ENCODE measurements at places on chromosomes 7 and 10. TPM values are rescaled to one million over a fixed set of nuclear protein-coding genes. Genes with fewer than 3 reads are reported as not detected.

DNA sequence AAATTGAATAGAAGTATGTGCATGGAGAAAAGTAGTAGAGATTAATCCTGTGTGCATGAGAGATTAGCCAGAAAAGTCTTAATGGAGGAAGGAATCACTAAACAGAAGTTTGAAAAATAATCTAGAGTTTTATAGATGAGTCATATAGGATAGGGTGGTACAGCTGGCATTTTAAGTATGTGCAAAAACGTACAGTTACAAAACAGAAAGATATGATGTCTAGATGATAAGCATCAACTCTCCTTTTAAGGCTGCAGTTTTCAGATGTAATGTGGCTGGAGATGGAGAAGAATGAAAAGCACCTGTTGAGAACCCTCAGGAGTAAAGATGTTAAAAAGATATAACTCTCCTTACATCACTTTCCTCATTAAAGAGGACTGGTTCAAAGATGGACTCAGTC lies 271.3 kb downstream of the STK31 start:
- DNase-seq, result no peak

DNA sequence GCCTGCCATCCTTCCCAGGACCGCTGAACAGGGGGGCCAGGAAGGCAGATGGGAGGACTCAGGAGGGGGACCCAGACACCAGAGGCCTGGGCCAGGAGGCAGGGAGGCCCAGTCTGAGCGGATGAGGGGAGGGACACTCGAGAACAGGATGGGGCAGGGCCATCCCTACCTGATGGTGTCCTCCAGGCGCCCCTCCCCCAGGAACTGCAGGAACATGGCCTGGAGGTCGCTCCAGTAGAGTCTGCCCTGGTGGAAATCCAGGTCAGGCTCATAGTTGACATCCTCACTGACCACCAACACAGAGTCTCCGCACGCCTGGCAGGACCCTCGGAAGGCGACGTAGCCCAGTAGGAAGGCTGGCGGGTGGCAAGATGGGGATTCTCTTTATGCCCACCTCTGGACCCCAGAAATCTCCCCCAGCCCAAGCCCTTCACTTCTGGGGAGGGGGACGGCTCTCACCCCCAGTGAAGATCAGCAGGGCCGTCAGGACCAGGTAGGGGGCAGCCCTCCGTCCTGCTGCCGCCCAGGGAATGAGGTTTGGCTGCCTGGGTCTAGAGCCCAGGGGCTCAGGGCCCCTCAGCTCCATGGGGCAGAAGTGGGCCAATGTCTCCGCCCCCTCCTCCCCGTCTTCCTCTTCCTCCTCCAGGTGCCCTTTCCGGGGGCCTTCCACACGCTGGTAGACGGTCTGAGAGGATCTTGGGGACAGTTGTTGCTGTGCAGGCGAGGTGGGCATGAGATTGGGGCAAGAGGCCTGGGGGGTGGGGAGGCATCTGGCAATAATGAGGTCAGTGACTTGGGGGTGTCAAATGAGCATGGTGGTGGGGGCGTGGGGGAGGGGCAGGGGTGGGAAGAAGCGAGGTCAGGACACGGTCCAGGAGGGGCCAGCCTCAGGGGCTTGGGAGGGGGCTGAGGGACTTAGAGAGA lies 573 bp downstream of the TFR2 start:
- no peak for DNase-seq

DNA sequence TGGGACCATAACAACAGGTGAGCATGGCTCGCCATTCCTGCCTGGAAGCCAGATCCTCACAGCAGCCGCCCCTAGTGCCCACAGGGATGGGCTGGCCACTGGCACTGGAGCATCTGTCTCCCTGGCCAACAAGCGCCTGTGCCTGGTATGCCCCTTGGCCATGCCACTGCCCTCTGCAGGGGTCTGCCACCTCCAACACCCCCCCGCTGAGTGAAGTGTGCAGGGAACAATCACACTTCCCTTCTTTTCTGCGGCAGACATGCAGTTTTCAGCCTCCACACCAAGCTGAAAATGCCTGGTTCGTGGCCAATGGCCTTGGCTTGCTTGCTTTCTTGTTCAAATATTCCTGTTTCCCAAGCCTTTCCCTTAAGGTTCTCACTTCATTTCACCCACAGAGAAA lies 50.7 kb downstream of the HSPA12A start:
- no peak for DNase-seq

GRCh38 chr10:133375357-133376115 lies 2.4 kb upstream of the ECHS1 start:
- DNase-seq, result no peak

GRCh38 chr10:122795924-122796323 lies 49.7 kb downstream of the CUZD1 start:
- DNase-seq, result no peak

GRCh38 chr10:85927952-85928665 lies 438.5 kb downstream of the GRID1 start:
- DNase-seq, result no peak

DNA sequence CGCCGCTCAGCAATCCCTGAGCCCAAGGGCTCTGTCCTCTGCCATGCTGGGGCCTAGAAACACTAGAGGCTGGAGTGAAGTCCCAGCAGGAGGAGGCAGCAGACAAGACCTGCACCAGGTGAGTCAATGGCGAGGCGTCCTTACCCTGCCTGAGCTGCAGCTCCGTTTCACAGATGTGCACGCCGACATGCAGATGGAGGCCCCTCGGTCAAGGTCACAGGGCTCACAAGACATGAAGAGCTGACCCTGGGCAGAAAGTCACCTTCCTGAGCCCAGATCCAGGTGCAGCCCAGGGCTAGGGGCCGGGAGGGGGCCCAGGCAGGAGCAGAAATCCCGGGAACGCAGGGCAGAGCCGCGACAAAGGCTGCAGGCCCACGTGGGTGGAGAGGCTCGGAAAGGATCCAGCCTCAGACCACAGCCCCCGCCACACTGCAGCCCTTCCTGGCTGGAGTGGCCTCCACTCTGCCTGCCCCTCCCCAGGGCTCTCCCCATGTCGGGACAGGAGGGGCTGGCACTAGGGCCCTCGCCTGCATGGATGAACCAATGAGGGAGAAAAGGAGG lies 23.8 kb downstream of the PDGFA start:
- no peak for DNase-seq

GRCh38 chr7:67348171-67348570 lies 351.5 kb downstream of the TYW1 start:
- DNase-seq, result no peak

DNA sequence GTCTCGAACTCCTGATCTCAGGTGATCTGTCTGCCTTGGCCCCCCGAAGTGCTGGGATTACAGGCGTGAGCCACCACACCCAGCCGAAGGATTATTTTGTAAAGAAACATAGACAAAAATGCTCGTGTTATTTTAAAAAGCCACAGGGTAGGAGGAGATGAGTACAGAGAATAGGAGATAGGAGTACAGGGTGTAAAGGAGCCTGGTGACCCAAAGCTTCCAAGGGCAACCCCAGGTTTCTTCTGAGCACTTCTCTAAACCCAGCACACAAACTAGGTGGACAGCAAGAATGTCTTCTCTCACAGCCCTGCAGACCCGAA lies 54.7 kb downstream of the ZNF467 start:
- no peak for DNase-seq

GRCh38 chr10:114073395-114074186 lies 29.9 kb downstream of the ADRB1 start:
- no peak for DNase-seq

GRCh38 chr7:38801786-38802185 lies 107.2 kb downstream of the VPS41 start:
- no peak for DNase-seq

DNA sequence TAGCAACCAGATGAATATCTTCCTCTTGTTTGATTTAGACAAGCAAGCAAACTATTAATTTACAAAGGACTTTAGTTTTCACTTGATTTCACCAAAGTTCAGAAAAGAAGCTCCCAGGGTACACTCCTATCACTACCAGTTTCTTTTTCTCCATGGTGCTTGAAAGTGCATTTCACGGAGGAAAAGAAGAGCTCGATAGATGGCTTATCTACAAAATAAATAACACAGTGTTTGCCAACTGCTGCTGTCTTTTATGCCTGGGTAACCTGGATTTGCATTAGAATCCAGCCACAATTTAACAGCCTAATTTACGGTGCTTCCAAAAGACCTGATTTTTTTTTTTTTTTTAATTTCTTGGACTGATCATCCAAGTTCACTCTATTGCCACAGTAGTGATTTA lies 275.7 kb downstream of the GPR37 start:
- DNase-seq, result no peak

DNA sequence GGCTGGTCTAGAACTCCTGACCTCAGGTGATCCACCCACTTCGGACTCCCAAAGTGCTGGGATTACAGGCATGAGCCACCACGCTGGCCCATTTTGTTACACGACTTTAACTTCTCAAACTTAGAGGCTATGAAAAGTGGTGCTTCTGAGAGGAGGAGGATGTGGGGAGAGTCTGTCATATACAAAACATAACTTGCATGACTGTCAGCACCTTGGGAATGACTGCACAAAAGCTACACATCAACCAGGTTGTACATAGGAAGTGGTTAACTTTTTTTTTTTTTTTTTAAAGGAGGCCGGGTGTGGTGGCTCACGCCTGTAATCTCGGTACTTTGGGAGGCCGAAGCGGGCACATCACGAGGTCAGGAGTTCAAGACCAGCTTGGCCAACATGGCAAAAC lies 43.4 kb upstream of the GSDME start:
- no peak for DNase-seq

DNA sequence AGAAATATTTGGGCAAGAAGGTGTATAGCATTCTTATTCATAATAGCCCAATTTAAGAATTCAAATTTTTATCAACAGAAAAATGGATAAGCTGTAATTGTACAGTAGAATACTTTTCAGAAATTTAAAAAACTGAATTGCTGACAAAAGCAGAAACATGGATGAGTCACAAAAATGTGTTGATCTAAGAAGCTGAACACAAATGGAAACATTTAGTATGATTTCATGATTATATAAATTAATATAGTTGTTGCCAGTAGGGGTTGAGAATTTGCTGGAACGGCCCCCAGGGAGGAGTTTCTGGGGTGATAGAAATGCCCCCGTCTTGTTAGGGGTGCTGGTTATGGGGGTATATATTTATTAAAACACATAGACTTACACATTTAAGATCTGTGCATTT lies 179.1 kb downstream of the KLF6 start:
- no peak for DNase-seq

DNA sequence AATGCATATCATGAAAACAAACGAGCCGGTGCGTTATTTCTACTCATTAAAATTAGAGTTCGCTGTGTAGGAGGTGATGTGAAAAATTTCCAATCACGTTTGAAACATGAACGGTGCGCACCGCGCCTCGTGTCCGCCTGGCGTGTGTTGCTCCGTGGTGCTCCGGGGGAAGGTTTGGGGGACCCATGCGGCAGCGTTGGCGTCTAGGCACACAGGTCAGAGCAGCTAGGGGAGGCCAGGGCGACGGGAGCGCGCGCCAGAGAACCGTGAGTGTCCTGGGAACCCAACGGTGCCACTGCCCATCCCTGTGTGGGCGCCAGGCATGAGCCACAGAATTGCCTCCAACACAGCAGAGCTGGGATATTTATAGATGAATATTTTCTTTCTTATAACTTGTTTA lies 70.6 kb upstream of the ADARB2 start:
- no peak for DNase-seq

- DNase-seq, result no peak
These were observed 26.1 kb upstream of the TRUB1 start for GRCh38 chr10:114911801-114912469.

- DNase-seq, result no peak
These were observed 165.5 kb downstream of the TCF7L2 start for GRCh38 chr10:113115556-113115955.

DNA sequence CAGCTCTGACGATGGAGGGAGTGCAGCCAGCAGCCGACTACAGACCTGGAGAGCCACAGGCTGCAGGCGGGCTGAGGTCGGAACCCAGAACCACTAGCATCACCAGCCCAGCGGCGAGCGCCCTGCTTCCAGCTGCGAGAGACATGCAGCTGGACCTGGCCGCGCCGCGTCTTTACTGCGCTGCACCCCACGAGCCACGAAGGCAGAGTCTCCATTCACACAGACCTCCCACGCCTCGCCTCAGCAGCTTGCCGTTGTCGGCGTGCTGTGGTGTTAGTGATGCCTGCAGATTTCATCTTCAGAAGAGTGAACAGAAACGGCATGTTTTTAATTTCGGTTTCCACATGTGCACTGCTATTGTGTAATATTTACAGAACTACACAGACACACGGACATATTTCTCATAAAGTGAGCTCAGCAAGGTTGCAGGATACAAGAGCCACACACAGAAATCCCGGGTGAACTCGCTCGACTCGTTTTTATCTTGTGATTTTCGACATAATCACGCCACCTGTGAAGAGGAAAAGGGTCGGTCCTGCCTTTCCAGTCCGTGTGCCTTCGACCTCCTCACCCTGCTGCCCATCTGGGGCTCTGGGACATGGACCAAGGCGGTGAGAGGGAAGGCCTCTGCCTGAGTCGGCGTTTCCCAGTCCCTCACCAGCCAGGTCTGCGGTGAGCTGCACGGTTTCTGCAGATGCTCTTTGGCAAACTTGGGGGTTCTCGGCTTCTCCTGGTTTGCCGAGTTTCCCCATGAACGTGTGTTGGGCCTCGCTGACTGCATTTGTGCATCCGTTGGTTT lies 252.2 kb downstream of the ELFN1 start:
- no peak for DNase-seq

- no peak for DNase-seq
These were observed 203.9 kb downstream of the TEX36 start for GRCh38 chr10:125479059-125479458.

DNA sequence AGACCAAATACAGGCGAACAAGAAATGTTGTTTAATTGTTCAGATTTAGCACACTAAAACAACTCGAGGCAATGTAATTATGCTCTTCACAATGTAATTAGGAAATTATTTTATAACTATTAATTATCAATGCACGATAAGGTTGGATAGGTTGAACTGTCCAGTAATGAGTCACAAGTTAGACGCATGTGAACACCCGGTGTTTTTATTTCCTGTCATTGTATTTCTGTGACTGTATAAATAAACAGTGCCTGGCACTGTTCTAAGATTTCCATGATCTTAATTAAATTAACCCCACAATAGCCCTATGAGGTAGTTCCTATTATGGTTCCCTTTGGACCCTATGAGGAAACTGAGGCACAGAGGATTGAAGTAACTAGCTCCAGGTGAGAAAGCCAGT lies 26.2 kb downstream of the C10orf105 start:
- DNase-seq, result no peak

A1CF gene
- total RNA-seq, result not detected

SDHAF3 gene
- 31.3 TPM for total RNA-seq

MYO3A gene
- total RNA-seq, result 5.3 TPM

CUZD1 gene
- total RNA-seq, result 13.0 TPM

GNGT1 gene
- 0.26 TPM for total RNA-seq

CLCN1 gene
- total RNA-seq, result 0.33 TPM

MET gene
- 12.9 TPM for total RNA-seq

AKR1C4 gene
- not detected for total RNA-seq

YWHAG gene
- total RNA-seq, result 241 TPM

SLC26A3 gene
- not detected for total RNA-seq

PON3 gene
- total RNA-seq, result not detected

SLC35B4 gene
- total RNA-seq, result 41.5 TPM

ADRA2A gene
- 7.3 TPM for total RNA-seq

GHRHR gene
- total RNA-seq, result 6.5 TPM

GIMAP4 gene
- not detected for total RNA-seq

NUP42 gene
- 31.8 TPM for total RNA-seq

Measured in H1 (cell line).